ENCODE measurements at places on chromosomes 7 and 10. TPM values are rescaled to one million over a fixed set of nuclear protein-coding genes. Genes with fewer than 3 reads are reported as not detected.
A peak's percentile ranks its signal among the peaks of the same experiment; 100 is the strongest.

GRCh38 chr7:43143918-43144589, 31.6 kb downstream of the HECW1 start:
- DNase-seq = no peak

- no peak for DNase-seq
Observed at GRCh38 chr10:119285495-119286267, 78.3 kb downstream of the GRK5 start.

DNA sequence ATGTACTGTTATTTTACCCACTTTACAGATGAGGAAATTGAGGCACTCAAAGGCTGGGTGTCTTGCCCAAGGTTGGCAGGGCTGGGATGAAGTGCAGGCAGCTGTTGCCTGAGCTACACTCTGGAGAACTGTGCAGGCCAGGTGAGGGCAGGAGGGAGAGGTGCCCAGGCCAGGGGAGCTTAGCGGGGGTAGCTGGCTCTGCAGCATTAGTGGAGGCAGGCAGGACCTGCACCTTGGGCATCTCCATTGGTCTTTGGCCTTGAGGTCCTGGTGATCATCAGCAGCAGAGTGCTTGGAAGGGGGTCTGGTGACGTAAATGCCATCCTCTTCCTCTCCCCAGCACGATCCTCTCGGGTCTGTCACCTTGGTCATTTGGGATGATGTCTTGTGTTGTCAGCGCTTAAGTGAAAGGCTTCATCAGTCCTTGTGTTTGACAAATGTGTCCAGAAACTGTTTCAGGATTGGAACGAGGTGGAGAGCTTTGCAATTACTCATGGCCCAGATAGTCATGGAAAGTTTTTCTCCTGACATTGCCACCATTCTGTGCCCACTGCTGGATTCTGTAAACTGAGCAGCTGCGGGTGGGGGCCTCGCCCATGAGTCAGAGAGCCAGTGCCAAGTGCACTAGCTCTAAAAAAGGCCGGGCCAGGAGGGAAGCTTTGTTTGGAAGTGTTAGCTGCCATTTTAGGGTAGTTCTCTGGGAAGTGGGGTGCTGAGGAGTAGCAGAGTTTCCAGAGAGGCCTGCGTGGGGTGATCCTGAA, 47.6 kb downstream of the TSPAN15 start:
- no peak for DNase-seq

ITPRID1 gene
- not detected for polyA plus RNA-seq

GRCh38 chr10:90162271-90162853, 461.0 kb downstream of the KIF20B start:
- no peak for DNase-seq

GRCh38 chr10:124685261-124685660, 58.9 kb downstream of the FAM53B start:
- no peak for DNase-seq

- DNase-seq = no peak
Observed at GRCh38 chr7:21920936-21921335, 24.8 kb downstream of the CDCA7L start.

DNA sequence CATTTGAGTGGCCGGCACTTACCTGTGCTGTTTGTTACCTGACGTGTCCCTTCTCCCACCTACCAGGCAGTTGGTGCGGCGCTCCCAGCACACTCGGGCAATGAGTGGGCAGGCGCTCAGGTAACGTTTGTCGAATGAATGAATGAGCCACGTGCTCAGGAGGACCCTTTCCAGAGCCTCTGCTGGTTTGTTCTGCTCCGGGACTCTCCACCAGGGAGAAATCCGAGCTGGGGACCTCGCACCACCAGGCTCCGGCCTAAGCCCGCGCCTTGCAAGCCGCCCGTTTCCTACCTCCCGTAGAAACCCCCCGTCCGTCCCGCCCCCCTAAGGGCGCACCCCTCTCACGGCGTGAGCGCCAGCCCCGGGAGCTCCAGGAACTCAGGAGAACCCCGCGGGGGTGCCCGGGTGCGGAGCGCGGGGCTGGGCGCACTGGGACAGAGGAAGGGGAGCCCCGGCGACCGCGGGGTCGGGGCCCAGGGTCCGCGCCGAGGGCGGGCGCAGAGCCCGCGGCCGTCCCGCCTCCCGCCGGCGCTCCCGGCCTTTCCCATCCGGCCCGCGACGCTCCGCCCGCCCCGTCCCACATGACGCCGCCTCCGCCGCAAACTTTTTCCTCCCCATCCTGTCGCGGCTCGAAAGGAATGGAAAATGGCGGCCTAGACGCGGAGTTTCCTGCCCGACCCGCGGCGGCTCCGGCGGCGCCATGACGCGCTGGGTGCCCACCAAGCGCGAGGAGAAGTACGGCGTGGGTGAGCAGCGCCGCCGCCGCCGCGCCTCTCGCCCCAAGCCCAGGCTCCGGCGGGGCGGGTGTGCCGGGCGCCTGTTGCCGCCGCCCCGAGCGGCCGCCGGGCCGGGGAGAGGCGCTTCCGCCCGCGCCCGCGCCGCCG, at the start of gene DOCK1:
Gene DOCK1, plus strand, starts transcription at position 611 of the 884 bp plus-strand sequence. Its CDS starts 90 bp downstream, at position 701.
- DNase-seq = peak; percentile 67

DNA sequence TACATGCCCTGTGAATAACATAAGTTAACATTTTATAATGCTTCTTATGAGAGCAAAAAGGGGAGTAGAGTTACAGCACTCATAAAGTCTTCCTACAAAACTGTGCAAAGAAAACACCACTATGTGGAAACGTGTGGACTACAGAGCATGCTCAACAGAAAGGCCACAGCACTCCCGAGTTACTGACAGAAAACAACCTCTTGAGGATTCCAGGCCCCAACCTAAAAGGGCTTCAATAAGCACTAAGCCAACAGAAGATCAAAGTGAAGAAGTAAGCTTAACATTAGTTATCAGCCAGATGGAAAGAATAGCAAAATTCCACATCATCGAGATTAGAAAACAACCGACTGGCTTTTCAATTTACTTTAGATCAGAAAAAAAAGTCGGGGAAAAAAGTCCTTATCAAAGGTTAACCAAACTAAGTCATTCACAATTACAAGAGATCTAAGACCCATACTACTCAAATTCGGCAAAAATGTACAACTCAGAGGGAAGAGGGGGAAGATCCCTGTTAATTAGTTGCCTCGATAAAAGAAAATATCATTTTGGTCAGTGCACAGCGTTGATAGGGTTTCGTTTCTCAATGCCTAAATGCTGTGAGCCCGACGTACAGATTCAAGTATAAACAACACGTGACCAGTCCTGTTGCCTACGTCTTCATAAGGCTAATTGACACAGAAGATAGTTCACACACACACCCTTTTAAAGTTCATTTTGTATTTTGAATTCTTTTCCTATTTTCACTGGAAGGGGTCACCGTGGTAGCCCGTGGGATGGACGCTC, 1.4 kb downstream of the KBTBD2 start:
- DNase-seq = peak; percentile 65

PLXNA4 gene
- polyA plus RNA-seq = 8.4 TPM

- no peak for DNase-seq
Observed at GRCh38 chr7:5627745-5628547, 153.5 kb downstream of the RNF216 start.

ATOH7 gene
- polyA plus RNA-seq = 0.13 TPM

TMEM229A gene
- not detected for polyA plus RNA-seq

DNA sequence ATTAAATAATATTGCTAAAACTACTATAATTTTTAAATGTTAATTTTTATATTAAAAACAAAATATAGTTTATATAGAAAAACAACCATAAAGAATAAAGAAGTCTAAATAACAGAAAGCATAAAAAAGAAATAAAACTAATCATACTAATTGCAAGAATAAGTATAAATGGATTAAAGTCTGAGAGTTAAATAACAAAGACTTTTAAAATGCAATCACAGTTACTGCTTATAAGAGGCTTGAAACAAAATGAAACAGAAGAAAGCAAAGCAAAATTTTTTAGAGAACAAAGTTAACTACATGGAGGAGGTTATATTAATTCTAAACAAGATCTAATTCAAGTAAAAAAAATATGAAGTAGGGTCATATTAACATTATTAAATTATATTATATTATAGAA, 41.1 kb downstream of the PRR15 start:
- DNase-seq = no peak

DNA sequence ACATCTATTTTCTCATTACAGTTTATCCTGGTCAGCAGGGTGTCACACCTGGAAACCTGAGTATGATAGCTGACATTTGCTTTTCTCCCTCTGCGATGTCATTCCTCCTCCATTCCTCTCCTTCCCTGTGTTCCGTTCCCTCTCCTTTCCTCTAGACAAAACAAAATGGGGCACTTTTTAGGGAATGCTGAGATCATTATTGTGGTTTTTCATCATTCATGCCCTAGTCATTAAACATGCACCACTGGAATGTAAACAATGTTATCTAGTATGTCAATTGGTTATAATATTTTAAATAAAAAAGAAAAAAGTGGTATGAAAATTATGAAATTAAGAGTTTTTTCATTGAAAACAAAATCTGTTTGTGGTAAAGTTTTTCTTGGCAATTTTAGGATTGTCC, 132.6 kb downstream of the MAPK8 start:
- no peak for DNase-seq

DNA sequence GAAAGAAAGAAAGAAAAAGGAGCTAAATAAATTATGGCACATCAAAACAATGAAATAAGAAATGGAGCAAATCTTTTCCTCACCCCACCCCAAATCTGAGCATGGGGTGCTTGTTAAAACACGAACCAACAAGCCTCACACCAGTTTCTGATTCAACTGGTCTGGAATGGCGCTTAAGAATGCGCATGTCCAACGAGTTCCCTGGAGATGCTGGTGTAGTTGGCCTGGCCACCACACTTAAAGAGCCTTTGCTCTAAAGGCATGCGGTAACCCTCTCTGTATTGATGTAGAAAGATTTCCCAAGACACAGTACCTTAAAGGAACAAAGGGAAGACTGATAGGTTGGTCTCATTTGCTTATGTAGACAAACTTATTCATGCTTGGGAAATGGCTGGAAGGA, 49.1 kb upstream of the STEAP1B start:
- DNase-seq = no peak

HEPACAM2 gene
- polyA plus RNA-seq = not detected

DNA sequence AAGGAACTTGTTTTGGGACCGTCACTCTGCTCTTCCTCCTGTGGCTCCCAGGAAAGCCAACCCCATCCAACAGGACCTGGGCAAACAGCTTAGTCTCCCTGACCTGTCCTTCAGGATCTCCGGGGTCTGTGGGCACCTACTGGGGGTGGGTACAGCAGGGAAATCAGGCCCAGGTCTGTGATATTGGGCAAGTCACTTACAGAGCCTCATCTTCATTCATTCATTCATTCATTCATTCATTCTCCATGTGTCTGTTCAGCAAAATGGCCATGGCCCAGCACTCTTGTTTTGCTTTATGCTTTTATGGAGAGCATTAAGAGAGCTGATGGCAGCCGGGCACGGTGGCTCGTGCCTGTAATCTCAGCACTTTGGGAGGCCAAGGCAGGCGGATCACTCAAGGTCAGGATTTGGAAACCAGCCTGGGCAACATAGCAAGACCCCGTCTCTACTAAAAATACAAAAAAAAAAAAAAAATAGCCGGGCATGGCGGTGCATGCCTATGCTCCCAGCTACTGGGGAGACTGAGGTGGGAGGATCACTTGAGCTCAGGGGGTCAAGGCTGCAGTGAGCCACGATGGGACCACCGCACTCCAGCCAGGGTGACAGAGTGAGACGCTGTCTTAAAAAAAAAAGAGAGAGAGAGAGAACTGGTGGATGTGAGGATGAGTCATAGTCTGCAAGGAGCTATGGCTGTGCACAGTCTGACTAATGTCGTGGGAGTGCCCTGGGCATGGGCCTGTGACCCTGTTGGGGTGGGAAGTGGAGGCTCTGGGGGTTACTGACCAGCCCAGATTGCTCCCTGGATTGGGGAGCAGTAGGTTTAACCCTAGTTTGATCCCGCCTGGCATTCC, 54.3 kb downstream of the CLIP2 start:
- DNase-seq = no peak

DNA sequence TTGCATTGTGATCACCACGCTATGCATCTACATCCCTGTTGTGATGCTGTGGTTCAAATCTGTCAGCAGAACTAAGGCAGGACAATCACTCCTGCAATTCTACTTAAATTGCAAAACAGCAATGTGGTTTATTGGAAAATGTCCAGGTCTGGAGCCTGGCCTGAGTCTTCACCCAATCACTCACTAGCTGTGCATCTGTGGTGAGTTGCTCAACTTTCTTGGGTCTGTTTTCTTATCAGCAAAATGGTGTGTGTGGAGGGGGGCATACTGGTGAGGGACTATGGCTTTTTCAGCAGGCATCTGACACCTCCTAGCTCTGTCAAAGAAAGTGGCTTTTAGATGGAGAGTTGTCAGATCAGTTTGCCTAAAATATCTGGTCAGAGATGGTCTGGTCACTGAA, 108.3 kb upstream of the FEZF1 start:
- DNase-seq = peak; percentile 13

- DNase-seq = no peak
Observed at GRCh38 chr10:68032113-68032512, 43.0 kb downstream of the HERC4 start.

ACSM6 gene
- not detected for polyA plus RNA-seq

DNA sequence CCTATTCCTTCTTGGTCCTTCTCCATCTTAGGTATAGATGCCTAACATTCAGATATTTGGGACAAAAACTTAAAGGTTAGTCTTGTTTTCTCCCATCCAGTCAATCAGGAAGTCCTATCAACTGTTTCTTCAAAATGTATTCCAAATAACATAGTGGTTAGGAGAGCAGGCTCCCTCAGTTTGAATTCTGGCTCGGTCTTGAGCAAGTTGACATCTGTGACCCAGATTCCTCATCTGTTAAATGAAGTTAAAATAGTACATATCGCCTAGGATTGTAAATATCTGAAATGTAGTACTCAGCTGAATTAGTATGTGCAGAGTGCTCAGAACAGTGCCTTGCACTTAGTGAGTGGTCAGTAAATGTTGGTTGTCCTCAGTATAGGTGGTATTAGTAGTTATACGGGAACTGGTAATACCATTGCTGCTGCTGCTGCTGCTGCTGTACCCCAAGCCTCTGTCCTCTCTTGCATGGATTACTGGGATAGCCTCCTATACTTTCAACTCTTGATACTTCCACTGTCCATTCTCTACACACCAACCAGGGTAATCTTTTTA, 58.6 kb downstream of the RALA start:
- no peak for DNase-seq

- DNase-seq = no peak
Observed at GRCh38 chr7:157037635-157038034, 27.2 kb upstream of the MNX1 start.

- DNase-seq = no peak
Observed at GRCh38 chr7:92275327-92275726, 29.6 kb downstream of the ANKIB1 start.

All from muscle of arm (tissue), 14 donors.